T-cell (primary cell): ENCODE measurements at places on chromosomes 5 and 9.

DNA sequence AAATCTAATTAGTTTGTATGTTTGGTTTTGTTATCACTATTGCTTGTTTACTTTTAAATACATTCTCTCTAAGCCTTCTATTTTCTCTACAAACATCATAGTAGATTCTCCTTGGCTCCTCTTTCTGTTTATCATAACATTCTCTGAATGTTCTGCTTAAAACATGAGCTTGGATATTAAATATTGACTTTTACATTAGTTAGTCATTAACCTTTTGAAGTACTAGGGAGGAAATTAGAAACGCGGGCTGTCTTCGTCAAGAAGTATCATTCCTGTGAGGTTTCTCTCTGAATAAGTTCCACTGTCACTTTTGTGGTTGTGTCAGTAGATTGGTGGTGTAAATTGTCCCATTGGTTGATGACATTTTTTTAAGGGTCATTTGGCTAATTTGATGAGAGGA is 821.5 kb downstream of the EFNA5 start:
- no peak for DNase-seq

GRCh38 chr9:10876333-10876732 is 263.5 kb upstream of the PTPRD start:
- DNase-seq = no peak

GRCh38 chr5:126416266-126416925 is 6.8 kb upstream of the GRAMD2B start:
- no peak for DNase-seq

DNA sequence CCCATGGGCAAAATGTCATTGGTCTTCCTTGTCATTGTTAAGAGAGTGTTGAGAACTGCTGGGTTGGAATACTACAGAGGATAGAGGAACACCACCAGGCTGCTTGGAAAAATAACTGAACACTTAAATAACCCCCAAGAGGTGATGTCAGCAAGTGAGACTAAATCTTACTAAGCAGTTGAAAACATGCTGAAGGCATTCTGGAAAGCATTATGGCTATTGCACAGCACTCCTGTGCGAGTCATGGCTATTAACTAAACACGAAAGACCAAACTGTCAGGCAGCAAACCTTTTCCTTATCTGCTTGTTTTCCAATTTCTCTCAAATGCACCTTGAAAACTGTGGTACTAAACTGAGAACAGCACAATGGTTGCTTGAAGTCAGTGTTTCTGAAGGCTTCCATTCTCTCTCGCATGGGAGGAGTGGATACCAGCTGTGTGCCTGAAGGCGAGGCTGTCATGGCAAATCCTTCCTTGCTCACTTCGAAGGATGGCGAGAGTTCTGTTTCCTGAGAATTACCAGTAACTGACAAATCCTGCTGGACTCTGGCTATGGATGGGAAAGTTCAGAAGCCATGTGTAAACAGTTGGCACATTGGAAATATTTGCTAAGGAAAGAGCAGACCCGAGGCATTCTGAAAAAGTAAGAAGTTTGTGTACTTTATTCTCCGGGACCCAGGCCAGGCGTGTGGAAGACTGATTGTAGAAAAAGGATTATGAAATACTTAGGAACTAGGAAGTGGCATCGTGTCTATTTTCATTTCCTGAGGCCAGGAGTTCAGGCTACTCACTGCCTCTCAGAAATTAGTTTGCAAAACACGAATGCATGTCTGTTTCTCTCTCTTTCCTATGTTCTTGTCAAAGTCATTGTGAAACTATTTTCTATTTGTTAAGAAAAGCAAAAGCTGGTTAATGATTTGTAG is 182.1 kb downstream of the DMRT2 start:
- DNase-seq = no peak

DNA sequence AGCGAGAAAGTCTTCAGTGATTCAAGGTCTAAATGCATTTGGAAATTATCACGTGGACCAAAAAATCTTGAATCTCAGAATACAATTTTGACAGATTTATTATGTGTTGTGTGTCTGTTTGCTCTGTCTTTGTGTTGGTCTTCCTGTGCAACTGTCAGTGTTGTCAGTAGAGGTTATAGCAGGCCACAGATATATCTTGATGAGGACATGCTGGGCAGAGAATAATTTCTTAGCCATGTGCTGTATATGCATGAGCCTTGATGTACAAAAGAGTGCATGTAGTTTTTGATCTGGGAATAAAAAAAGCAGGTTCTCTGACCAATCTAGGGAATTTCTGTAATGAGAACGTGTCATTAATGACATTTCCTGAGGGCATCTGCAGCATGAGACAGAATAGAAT is 57.6 kb downstream of the ZSWIM6 start:
- no peak for DNase-seq

GRCh38 chr5:30908356-30908755 is 285.1 kb upstream of the CDH6 start:
- DNase-seq = no peak

GRCh38 chr5:111016801-111017200 is 54.7 kb upstream of the TSLP start:
- DNase-seq = no peak

- DNase-seq = no peak
These were observed 28.6 kb upstream of the CPEB4 start for GRCh38 chr5:173859408-173860159.

DNA sequence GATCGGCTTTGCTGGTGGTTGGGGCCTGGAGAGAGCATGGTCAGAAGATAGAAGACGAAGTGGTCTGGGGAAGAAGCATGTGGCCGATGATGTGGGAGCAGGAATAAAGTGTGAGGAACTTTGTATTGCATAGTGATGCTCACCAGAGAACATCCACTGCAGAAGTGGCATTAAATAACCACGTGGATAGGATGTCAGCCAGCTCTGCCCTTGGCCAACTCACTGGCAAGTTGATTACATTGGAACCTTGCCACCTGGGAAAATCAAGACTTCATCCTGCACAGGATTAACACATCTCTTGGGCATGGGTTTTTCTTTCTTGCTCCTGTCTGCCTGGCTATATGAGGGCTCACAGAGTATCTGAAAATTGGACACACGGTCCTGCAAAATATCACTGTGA is 217.4 kb downstream of the DMRT2 start:
- DNase-seq = no peak

DNA sequence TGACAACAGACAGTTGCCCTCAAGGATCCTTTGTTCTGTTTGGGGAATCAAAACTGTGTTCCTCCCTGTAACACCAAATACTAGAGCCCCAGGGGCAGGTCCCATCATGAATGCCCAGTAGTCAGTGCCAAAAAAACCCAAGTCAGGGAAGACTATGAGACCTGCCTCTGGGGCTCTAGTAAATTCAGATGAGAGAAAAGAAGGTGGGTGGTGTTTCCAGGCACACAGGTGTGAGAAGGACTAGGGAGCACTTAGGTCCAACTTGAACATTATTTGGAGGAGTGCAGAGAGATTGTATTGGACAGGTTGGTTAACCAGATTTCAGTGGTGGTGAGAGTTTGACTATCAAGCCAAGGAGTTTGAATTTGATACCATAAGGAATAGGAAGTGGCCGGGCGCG is 52.0 kb downstream of the SLC22A5 start:
- DNase-seq = no peak

GRCh38 chr9:134459164-134459563 is 132.9 kb downstream of the RXRA start:
- no peak for DNase-seq

- peak; percentile 78 for DNase-seq
These were observed 61.3 kb downstream of the RAPGEF1 start for GRCh38 chr9:131678499-131679111.

DNA sequence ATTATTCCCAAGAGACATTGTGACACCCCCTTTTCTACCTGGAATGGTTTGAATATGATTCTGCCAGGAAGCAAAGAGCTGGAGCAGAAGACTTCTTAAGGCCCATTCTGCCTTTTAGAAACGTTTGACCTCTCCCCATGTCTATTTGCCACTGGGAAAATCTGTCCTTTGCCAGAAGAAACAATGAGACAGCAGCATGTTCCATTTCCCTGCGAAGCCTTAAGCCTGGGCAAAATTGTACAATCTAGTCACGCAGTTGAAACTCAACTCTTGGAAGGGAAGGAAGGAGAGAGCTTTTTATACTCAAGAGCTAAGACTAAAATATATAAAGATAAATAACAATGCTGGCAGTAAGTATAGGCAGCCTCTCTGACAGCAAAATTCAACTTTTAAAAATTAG is 22.1 kb upstream of the SPOCK1 start:
- DNase-seq = no peak

GRCh38 chr5:79697222-79698170 is 7.9 kb downstream of the CMYA5 start:
- DNase-seq = no peak

GRCh38 chr5:93099902-93100347 is 481.1 kb downstream of the NR2F1-AS1 start:
- no peak for DNase-seq

DNA sequence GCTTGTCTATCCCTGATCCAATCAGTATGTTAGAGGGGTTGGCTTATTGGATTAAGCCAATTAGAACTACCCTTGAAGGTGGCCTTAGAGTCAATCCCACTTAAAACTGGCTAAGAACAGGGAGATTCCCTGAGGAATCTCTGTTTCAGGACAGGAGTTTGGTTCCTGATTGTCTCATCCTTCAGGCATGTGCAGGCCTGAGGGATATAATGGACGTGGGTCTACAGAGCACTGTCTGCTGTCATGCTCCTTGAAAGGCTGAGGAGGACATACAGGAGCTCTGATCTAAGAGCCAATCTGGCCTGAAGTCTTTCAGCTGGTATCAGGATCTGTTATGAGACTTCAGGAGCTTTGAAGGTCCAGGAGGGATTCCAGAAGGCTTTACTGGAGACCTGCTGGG is 36.2 kb upstream of the PRXL2C start:
- no peak for DNase-seq

DNA sequence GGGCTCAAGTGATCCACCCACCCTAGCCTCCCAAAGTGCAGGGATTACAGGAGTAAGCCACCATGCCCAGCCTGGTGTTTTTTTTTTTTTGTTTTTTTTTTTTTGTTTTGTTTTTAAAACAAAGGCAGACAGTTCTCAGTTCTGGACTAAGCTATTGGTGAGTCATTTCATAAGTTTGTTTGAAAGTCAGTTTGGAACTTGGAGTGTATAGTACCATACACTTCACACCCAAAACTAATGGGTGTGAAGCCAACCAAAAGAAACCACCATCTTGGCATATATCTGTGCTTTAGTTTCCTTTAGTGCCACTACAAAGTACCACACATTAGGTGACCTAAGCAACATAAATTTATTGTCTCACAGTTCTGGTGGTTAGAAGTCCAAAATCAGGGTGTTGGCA is 13.4 kb downstream of the MAST4 start:
- DNase-seq = no peak

DNA sequence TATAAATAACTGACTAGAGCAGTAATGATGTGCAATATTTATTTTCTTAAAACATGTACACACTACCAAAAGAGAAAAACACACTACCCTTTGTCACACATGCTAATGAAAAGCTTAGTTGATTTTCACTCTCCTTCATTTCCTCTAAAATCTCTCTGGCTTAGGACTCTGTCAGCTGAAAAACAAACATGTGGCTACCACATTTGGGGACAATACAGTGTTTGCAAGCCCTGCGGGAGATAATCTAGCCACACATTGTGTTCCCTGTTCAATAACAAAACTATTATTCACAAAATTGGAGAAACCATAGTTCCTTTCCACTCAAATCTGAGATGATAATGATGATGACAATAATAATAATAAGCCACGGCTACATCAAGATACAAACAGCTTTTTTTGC is 3.5 kb upstream of the LOX start:
- DNase-seq = no peak

DNA sequence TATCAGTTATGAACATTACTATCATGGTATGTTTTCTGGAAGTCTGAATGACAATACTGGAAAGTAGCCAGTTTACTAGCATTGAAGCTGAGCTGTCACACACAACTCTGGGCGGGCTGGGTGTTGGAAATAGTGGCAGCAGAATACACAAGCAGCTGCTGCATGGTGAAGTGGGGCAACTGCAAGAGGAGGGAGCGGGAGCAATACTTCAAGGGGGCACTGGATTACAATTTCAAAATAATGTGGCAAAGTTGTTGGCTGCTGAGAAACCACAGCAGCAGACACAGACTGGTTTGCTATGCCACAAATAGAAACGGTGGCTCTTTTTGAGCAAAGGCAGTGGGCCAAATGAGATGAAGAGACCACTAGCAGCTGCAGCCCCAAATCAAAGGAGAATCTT is 350.2 kb downstream of the KIAA0825 start:
- DNase-seq = no peak

DNA sequence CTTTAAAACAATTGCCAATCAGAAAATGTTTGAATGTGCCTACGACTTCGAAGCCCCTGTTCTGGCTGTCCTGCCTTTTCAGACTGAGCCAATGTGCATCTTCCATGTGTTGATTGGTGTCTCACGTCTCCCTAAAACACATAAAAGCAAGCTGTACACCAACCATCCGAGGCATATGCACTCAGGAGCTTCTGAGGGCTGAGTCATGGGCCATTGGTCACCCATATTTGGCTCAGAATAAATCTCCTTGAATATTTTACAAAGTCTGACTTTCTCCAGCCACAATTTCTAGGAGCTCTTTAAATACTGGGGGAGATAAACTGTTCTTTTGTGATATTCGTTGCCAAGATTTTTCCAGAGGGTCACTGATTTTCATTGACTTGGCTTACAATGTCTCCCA is 53.9 kb downstream of the C9orf57 start:
- no peak for DNase-seq

DNA sequence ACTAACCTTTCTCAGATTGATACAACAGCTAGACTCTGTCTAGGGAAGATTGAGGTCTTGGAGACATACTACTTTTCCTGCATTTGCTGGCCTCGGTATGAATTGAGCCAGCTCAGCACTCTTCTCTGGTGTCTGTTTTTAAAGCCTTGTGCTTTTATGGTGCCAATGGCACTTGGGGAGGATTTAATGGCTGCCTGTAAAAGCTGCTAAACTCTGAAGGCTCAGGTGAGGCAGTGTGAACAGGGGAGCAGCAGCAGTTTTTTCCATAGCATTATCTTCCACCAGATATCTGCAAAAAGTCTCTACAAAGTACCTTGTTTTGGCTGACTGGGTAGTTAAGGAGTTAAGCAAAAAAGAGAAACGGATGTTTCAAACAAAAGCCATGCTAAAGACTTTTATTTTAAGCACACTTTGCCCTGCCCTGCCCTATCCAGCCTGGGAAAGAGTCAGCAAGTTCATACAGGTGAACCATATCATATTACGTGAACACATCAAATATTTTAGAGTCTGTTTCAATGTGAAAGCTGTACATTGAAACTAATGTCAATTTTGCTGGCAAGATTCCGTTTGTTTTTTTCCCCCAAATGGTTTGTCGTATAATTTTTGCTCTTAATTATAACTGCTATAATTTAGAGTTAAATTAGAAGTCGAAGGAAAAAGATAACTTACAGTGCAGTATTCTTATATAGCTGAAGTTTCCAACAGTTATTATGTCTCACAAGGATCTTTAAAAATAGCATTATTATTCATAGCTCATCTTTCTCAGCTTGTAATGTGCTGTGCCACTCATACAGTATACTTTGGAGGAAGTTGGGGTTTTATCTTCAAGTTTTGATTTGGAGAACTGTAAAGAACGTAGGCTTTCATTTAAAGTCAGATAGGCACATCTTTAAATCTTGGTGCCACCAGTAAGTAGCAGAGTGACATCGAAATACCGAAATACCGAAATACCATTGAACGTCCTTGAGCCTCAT is 424.1 kb upstream of the CD180 start:
- no peak for DNase-seq

GRCh38 chr5:32779754-32780415 is 68.8 kb downstream of the NPR3 start:
- DNase-seq = no peak

GRCh38 chr9:19375538-19375937 is 4.5 kb downstream of the RPS6 start:
- no peak for DNase-seq
